Activated CD4-positive, alpha-beta T cell treated with anti-CD3 and anti-CD28 coated beads, Interleukin-2, amount 50 U/mL, for 24 hours (primary cell): ENCODE measurements at places on chromosomes 2 and 18.

- DNase-seq: no peak
These were observed 343.5 kb downstream of the MTX2 start for GRCh38 chr2:176612736-176613135.

- DNase-seq: no peak
These were observed 21.6 kb downstream of the KCNG2 start for GRCh38 chr18:79819064-79819967.

DNA sequence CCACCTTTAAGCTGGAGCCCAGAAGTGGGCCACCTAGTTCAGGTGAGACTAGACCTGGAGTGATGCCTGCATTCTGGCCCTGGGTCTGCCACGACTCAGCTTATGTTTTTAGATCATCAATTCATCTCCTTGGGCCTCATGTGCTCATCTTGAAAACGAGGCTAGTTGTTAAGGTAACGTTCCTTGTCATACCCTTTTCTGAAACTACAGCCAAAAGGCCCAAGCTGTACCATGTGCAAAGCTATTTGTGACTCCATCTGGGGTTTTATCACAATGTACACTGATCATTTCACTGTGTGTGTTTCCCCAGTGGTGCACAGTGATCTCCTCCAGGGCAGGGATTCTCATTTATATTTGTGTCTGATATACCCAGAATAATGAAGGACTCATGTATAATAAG, 138.4 kb upstream of the COPS8 start:
- no peak for DNase-seq

GRCh38 chr2:209411718-209412117, 12.1 kb upstream of the MAP2 start:
- no peak for DNase-seq

DNA sequence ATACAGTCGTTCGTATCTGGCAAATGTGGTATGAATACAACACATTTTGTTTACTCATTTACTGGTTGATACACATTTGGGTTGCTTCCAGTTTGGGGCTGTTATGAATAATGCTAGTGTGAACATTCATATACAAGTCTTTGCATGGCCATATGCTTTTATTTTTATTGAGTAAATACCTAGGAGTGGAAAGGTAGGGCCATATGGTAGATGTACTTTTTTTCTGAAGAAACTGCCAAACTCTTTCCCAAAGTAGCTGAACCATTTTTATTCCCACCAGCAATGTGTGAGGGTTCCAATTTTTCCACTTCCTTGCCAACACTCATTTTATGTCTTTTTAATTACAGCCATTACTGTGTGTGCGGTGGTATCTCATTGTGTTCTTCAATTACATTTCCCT, 496.2 kb upstream of the NRXN1 start:
- no peak for DNase-seq

DNA sequence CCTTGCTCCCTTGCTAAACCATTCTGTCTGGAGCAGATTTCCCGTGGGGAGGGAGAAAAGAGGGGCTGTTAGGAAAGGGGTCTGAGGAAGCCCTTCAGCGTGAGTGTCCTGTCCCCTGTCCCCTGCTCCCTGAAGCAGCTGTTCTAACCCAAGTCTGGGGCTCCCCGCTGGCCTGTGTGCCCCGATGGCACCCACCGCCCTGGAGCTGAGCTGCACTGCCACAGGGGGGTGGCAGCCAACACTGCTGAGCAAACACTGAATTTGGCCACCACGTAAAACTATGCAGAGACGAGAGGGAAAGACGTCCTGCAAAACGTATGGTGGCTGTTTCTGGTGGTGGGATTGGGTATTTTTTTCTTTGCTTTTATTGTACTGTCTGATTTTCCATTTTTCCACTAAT, 17.9 kb downstream of the KCNG2 start:
- no peak for DNase-seq

- DNase-seq: no peak
These were observed 185.2 kb upstream of the EPC2 start for GRCh38 chr2:148459377-148459778.

GRCh38 chr2:20797096-20797495, 25.8 kb downstream of the LDAH start:
- DNase-seq: no peak

DNA sequence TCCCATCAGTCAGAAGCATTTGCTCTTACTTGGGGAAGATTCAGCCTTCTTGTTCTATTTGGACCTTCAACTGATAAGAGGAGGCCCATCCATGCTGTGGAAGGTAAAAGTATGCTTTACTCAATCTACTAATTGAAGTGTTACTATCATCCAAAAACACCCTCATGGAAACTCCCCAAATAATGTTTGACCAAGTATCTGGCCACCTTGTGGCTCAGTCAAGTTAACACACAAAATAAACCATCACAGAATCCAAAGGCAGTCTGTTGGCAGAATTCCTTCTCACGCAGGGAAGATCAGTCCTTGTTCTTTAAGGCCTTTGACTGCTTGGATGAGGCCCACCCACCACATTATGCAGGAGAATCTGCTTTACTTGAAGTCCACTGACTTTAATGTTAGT, 531.2 kb upstream of the SMIM21 start:
- DNase-seq: no peak

GRCh38 chr2:1628893-1629292, 115.4 kb downstream of the PXDN start:
- DNase-seq: no peak

GRCh38 chr2:86764661-86765309, 25.9 kb downstream of the CD8A start:
- no peak for DNase-seq

- no peak for DNase-seq
These were observed 215.5 kb downstream of the TNS1 start for GRCh38 chr2:217787160-217787877.

GRCh38 chr2:66390811-66391210, 44.1 kb upstream of the MEIS1 start:
- DNase-seq: no peak

- no peak for DNase-seq
These were observed 75.6 kb upstream of the REG3A start for GRCh38 chr2:79235135-79235534.

DNA sequence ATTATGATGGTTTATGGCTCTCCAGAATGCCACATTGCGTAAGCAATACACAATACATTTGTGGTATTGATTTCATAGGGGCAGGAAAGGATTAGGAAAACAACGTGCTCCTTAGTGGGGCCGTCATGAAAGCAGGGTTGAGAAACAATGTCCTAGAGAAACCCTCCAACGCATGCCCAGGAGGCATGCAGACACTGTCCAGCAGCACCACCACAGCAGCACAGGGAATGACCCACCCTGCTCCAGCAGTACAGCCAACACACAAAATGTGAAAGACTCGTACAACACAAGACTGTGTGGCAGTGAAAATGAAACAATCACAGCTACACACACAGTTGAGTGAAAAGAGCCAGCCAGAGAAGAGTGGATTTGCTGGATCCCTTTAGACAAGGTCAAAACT, 66.3 kb downstream of the FAM168B start:
- DNase-seq: no peak

DNA sequence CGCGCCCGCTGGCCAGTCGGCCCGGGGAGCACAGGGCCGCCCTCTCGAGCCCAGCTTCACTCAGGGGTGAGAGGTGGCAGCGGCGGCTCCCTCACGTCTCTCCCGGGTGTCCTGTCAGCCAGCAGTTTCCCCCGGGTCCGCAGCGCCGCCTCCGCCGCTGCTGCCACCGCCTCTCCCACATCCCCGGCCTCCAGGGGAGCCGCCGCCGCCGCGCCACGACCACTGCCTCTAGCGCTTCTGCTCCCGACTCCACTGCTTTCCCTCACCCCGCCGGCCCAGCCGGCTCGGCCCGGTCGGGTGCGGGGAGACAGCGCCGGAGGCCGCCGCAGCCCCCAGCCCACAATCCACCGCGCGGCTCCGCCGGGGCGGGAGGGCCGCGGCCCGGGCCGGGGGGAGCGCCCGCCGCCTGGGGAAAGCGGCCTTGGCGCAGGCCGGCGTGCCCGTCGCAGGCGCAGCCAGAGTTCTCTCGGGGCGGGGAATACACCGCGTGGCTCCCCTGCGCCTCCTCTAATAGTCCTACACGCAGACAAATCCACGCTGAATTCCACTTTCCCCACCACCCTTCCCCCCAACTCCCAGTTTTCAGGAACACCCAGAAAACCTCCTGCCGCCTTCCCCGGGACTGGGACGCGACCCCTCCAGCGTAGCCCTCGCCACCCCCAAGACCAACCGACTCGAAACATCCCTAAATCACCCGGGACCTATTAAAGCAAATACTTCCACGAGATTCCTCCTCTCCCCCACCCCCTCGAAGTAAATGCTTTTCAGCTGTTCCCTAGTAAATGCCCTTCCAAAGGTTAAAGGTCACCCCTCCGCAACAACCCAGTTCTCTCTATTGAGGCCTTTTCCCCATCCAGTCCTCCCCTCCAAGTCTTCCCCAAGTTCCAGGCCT, at the start of gene VPS54:
VPS54 (minus strand) TSS at position 346 of the 892 bp plus-strand sequence. CDS start 35,429 bp downstream, outside the sequence.
- peak; percentile 41 for DNase-seq

DNA sequence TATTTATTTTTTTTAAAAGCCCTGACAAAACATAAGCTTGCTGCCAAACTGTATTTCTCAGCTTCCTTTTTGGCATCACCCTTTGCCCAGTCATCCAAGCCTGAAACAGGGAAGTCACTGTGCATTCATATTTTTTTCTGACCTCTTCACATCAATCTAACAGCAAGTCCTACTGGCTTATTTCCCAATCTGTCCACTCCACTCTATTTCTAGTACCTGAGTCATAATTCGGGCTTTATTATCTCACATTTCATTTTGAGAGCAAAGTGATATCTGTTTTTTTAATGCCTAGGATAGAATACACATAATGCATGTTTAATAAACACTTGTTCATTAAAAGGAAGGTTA, 5.1 kb downstream of the HNMT start:
- no peak for DNase-seq

GRCh38 chr18:79495591-79496071, 99.9 kb downstream of the NFATC1 start:
- DNase-seq: no peak

- DNase-seq: peak; percentile 42
These were observed 43.5 kb downstream of the FBLN7 start for GRCh38 chr2:112181571-112182290.

GRCh38 chr18:44837482-44838180, 156.9 kb downstream of the SETBP1 start:
- DNase-seq: no peak

DNA sequence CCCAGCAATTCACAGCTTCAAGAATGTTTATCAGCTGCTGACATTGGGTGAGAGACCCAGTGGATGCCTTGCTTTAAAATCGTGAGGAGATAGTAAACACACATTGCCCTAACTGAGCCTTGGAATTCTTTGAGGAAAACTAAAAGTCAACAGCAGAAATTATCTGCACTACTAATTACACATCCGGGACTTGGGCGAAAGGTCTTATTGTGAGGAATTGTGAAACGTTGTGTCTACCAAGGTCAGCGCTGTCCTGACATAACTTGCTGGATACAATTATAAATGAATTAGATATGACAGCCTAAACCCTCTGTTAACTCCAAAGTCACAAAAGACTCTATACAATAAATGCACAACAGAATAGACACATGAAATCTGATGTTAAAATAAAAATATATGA, 121.4 kb downstream of the ST6GAL2 start:
- DNase-seq: no peak

DNA sequence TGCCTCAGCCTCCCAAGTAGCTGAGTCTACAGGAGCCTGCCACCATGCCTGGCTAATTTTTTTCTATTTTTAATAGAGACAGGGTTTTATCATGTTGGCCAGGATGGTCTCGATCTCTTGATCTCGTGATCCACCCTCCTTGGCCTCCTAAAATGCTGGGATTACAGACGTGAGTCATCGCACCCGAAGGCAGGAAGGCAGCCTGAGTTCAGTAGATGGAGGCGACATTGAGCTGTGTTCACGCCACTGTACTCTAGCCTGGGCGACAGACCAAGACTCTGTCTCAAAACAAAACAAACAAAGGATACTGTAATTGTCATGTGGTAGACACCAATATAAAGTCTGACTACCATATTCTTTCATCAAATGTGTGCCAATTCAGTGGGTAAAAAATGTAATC, 500.9 kb upstream of the DSEL start:
- no peak for DNase-seq

- DNase-seq: no peak
These were observed 25.3 kb upstream of the STARD7 start for GRCh38 chr2:96233880-96234316.

- DNase-seq: no peak
These were observed 70.4 kb downstream of the LRRFIP1 start for GRCh38 chr2:237697586-237698357.

DNA sequence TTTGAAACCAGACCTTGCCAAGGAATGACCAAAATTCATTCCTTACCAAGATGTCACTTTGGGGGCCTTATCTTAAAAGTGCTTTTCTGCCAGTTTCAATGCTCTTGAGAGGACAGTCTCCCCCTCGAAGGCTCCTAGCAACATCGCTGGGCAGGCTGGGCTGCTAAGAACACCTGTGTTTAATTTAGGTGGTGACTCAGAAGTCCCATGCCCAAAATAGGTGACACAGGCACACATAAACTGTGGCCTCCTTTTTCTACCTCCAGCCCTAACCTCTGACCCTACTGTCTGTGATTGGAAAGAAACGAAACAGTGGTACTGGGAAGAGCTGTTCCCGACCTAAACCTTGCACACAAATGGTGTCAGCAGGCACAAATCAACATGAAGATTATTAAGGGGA, 28.7 kb upstream of the ROCK2 start:
- no peak for DNase-seq

- DNase-seq: no peak
These were observed 9.1 kb downstream of the EPAS1 start for GRCh38 chr2:46306330-46306751.

DNA sequence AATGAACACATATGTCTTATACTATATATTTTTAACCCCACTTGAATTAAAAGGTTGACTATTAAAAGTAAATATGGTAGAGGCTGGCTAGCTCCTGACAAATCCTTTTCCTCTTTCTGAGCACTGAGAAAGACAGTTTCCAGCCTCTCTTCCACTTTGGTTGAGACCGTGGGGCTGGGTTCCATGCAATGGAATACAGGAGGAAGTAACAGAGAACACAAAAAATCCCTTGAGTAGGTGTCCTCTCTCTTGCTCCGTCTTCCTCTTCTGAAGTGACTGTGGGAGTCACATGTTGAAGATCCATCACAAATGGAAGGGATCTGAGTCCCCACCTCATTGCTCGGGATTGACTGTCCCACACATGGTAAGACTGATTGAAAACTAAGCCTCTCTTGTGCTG, 36.6 kb upstream of the SIGLEC15 start:
- DNase-seq: no peak

GRCh38 chr2:197710424-197711042, 5.4 kb downstream of the MARS2 start:
- no peak for DNase-seq

- no peak for DNase-seq
These were observed 37.7 kb downstream of the BCL11A start for GRCh38 chr2:60515721-60516226.

GRCh38 chr2:224851811-224852210, 135.6 kb upstream of the CCDC195 start:
- DNase-seq: no peak

DNA sequence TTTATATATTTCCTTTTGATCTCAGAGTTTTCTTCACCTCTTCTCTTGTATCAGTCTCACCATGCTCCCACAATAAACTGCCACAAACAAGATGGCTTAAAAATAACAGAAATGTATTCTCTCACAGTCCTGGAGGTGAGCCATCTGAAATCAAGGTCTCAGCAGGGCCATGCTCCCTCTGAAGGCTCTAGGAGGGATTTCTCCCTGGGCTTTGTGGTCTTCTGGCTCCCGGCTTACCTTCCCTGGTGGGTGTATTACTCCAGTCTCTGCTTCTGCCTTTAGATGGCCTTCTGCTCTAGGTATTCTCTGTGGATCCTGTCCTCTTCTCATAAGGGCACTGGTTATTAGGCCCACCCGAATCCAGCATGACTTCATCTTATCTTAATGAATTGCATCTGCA, 994.7 kb upstream of the POU3F3 start:
- DNase-seq: no peak
